Heart left ventricle (tissue), 16 donors: ENCODE measurements at places on chromosomes 11 and 22. TPM values are rescaled to one million over a fixed set of nuclear protein-coding genes. Genes with fewer than 3 reads are reported as not detected.

The NRIP3 gene
- 0.58 TPM for total RNA-seq

DNA sequence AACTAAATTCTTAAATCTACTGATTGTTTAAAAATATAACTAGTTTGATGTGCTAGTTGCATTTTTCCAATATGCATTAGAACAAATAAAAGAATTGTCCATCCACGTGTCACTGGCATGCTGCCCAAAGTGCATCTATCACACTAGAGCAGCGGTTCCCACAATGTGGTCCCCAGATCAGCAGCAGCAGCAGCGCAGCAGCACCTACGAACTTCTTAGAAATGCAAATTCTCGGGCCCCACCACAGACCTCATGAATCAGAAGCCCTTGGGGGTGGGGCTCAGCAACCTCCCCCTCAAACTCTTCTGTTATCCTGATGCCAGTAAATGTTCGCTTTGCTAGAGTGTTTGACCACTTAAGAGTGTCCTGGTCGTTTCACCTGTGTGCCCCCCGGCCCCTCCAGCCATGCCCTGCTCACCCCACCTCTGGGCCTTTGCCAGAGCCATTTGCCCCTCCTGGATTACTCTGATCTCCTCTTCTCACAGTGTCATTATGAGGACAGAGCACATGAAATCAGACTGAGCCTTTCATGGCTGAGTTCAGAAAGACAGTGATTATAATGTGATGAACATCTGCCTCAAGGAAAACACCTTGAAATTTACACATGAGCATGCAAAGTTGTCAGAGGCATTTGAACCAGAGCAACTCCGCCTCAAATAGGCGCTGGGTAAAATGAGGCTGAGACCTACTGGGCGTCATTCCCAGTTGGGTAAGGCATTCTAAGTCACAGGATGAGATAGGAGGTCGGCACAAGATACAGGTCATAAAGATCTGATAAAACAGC, 12.6 kb upstream of the VSIG10L2 start:
- H3K27me3 ChIP-seq, result no peaks in the 10 kb centered on the region
- H3K36me3 ChIP-seq, result no peaks in the 10 kb centered on the region
- no peak for DNase-seq
- H3K4me3 ChIP-seq, result no peak overlapping the region
- no peak overlapping the region for H3K27ac ChIP-seq
- H3K4me1 ChIP-seq, result no peaks in the 10 kb centered on the region

The NAALADL1 gene
- 3.4 TPM for total RNA-seq

- no peaks in the 10 kb centered on the region for H3K27me3 ChIP-seq
- H3K27ac ChIP-seq, result no peak overlapping the region
- DNase-seq, result no peak
- no peaks in the 10 kb centered on the region for H3K4me1 ChIP-seq
- no peak overlapping the region for H3K4me3 ChIP-seq
These were observed 13.1 kb downstream of the ADM start for GRCh38 chr11:10317776-10318526.

- no peak overlapping the region for H3K4me3 ChIP-seq
- no peak for DNase-seq
- H3K36me3 ChIP-seq, result no peaks in the 10 kb centered on the region
- H3K27ac ChIP-seq, result no peak overlapping the region
- no peaks in the 10 kb centered on the region for H3K4me1 ChIP-seq
These were observed 22.3 kb downstream of the ARHGAP42 start for GRCh38 chr11:100709233-100709957.

DNA sequence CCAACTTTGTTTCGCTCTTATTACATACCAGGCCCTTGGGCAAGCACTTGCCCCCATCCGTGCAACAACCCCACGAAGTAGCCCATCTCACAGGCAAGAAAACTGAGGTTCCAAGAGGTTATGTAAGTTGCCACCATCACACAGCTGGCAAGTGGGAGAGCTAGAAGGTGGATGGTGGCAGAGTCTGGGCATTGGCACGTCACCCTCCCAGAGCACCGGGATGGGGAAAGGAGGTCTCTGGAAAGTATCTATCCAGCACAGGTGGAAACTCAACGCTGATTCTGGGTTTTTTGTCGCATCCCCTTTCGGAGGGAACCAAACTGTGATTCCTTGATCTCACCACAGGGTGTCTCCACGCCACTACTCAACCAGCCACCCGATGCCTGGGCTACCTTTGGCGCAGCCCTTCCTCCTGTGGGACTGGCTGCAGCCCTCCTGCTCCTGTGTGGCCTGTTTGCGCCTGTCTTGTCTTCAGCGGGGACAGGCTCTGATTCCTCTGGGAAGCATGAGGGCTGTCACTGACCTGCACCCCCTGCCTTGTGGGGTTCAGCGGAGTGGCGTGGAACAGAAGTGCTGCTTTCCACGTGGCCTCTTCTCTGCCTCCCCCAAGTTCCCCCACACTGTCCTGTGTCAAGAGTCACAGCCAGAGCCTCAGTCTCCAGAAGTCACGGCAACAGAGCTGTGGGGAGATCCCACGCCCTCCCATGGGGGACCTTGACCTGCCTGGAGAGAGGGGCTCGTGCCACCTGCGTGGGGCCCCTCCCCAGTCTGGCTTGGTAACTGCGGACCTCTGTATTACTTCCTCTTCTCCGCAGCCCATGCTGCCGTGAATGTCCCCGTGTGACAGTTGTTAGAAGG, 34.4 kb upstream of the TRIM29 start:
- peaks cover 21% of the 10 kb centered on the region for H3K27me3 ChIP-seq
- peaks cover 11% of the 10 kb centered on the region for H3K4me1 ChIP-seq
- no peak overlapping the region for H3K27ac ChIP-seq
- H3K36me3 ChIP-seq, result no peaks in the 10 kb centered on the region
- no peak overlapping the region for H3K4me3 ChIP-seq

The MCM5 gene
- 7.3 TPM for total RNA-seq

DNA sequence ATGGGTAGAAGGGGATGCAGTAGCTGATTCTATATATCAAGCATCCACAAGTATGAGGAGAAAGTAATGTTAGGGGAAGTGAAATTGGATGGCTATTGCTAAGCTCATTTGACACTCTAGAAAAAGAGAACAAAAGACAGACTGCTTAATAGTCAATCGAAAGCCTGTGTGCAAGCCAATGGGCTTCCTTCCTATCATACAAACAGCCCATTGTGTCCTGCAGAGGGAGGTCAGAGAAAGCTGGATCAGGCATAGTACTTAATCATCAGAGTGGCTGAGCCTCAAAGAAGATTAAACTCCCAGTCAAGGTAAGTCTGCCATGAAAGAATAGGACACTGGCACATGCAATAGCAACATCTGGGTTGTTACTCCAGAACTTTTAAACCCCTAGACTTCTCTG, 50.9 kb upstream of the PGR start:
- DNase-seq, result no peak
- no peak overlapping the region for H3K27ac ChIP-seq
- no peaks in the 10 kb centered on the region for H3K27me3 ChIP-seq
- no peak overlapping the region for H3K4me3 ChIP-seq
- no peaks in the 10 kb centered on the region for H3K4me1 ChIP-seq
- H3K36me3 ChIP-seq, result no peaks in the 10 kb centered on the region

- no peak overlapping the region for H3K4me3 ChIP-seq
- H3K36me3 ChIP-seq, result no peaks in the 10 kb centered on the region
- H3K27ac ChIP-seq, result peak overlapping the region; percentile 95
These were observed 994 bp downstream of the DEPDC5 start for GRCh38 chr22:31754813-31755212.

The SHISAL1 gene
- 0.32 TPM for total RNA-seq

The LRRC55 gene
- 0.99 TPM for total RNA-seq

The NNMT gene
- 12.4 TPM for total RNA-seq

The EMSY gene
- 22.3 TPM for total RNA-seq

DNA sequence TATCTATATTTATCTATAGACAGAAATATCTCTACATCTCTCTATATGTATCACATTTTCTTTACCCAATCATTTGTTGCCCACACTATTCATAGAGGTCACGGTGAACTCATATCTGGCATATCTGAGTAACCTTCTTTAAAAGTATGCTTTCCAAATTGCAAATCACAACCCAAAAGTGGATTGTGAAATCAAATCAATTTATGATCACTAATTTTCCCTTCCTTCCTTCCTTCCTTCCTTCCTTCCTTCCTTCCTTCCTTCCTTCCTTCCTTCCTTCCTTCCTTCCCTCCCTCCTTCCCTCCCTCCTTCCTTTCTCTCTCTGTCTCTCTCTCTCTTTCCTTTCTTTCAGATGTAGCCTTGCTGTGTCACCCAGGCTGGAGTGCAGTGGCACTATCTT, 448.0 kb upstream of the CCDC90B start:
- H3K4me3 ChIP-seq, result no peak overlapping the region
- H3K4me1 ChIP-seq, result no peaks in the 10 kb centered on the region
- no peak for DNase-seq
- no peaks in the 10 kb centered on the region for H3K27me3 ChIP-seq
- H3K27ac ChIP-seq, result no peak overlapping the region
- no peaks in the 10 kb centered on the region for H3K36me3 ChIP-seq

The PAX6 gene
- not detected for total RNA-seq

The NAP1L4 gene
- total RNA-seq, result 140 TPM

DNA sequence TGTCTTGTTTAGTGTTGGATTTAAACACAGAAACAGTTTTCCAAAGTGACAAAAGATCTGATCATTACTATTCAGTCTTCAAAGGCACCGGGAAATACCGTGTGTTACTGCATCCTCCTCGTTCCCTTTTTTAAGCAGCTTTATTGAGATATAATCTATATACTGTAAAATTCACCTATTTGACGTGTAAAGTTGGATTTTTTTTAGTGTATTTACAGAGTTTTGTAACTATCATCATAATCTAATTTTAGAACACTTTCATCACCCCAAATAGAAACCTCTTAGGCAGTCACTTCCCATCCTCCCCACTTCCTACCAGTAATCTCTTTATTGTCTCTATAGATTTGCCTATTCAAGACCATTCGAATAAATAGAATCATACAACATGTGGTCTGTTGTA, 1.4 kb downstream of the ANO5 start:
- peak overlapping the region; percentile 73 for H3K4me3 ChIP-seq
- no peak for DNase-seq
- H3K27ac ChIP-seq, result peak overlapping the region; percentile 84
- H3K4me1 ChIP-seq, result peaks cover 4% of the 10 kb centered on the region

DNA sequence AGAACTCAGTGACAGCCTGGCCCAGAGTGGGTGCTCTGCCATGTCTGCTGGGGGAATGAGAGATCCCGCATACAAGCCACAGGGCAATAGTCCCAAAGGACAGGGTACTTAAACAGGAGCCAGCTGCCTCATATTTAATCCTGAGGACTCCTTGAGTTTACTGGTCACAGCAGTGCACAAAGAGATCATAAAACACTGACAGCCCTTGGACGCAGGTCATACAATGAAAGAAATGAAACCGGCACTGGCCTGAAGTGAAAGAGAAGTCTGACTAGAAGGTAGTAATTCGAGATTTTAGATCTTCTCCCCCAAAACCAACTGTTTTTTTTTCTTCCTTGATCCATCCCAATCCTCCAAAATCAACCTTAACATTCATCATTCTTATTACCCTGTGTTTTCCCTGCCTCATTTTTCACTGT, 299.8 kb upstream of the SYN3 start:
- no peak overlapping the region for H3K4me3 ChIP-seq
- H3K27me3 ChIP-seq, result no peaks in the 10 kb centered on the region
- DNase-seq, result no peak
- no peaks in the 10 kb centered on the region for H3K36me3 ChIP-seq
- H3K27ac ChIP-seq, result no peak overlapping the region

- DNase-seq, result no peak
- no peaks in the 10 kb centered on the region for H3K4me1 ChIP-seq
- H3K36me3 ChIP-seq, result no peaks in the 10 kb centered on the region
- no peaks in the 10 kb centered on the region for H3K27me3 ChIP-seq
- H3K27ac ChIP-seq, result no peak overlapping the region
These were observed 30.2 kb downstream of the C11orf91 start for GRCh38 chr11:33670250-33671011.

DNA sequence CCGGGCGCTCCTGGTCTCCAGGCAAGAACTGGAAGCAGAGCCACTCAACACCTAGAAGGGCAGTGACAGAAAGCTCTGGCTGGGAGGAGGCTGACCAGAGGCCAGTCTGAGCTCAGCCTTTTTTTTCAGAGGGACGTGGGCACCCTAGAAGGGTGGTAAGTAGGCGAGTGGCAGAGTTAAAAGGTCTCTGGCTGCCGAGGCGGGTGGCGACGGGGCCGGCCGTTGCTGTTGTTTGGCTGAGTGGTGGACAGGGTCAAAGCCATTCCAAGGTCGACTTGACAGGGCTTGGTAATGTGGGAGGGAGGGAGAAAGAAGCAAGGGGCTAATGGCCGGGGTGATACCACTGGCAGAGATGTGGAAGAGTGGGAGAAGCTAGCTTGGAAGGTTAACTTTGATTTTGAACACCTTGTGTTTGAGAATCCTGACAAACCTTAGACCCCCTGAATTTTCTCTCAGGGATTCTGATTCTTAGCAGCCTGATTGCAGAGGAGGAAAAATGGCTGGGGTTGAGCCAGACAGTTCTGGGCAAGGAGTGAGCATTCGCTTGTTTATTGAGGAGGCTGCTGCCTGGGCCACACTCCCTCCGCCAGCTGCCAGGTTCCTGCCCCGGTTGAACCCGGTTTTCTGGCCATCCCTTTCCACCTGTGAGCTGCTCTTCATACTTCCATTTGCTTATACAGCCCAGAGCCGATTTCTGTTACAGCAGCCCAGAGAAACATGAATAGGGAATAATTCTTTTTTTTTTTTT, 868 bp upstream of the SYCE3 start:
- H3K27me3 ChIP-seq, result no peaks in the 10 kb centered on the region
- peaks cover 6% of the 10 kb centered on the region for H3K4me1 ChIP-seq
- H3K27ac ChIP-seq, result peak overlapping the region; percentile 91
- no peak for DNase-seq
- peaks cover 7% of the 10 kb centered on the region for H3K36me3 ChIP-seq

DNA sequence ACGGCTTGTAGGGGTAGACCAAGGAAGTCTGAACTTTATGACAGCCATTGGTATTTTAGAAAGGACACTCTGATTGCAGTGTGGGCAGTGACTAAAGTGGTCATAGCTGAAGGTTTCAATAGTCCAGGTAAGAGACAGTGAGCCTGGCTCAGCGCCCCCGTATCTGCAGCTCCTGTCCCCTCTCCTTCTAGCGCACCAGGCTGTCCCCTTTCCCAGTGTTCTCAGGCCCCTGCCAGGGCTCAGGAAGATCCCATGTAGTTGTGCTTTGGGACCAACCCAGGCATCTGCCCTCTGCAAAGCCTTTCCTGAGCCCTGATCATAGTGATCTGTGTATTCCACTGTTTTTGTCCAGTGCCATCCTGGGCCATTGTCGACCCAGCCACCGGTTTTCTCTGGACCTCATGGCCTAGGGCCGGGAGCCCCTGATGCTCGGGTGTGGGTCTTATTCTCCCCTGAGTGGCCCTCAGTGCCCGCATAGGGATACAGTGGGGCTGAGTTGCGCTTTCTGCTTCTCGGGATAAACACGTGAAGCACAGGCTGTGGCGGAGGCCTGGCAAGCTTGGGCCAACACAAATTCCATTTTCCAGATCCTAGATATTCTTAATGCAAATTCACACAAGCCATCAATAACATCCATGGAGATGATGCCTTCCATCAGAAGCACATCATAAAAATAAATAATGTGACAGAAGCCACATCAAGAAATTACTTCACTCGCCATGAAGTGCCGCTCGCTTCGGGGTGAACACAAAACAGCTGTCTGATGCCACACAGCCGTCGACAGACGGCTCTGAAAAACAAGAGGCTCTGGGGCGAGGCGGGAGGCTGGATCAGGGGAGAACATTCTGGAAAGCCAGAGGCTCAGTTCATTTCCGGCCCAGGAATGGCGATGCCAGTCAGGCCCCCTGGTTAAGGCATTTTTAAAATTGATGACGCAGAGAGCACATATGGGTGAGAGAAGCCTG, 805.0 kb downstream of the TBC1D22A start:
- H3K4me3 ChIP-seq, result no peak overlapping the region
- H3K27ac ChIP-seq, result no peak overlapping the region
- H3K27me3 ChIP-seq, result no peaks in the 10 kb centered on the region
- no peaks in the 10 kb centered on the region for H3K36me3 ChIP-seq
- H3K4me1 ChIP-seq, result no peaks in the 10 kb centered on the region
